ENCODE measurements at places on chromosomes 16 and 17.
A peak's percentile ranks its signal among the peaks of the same experiment; 100 is the strongest.

- no peak for DNase-seq
Measured at GRCh38 chr16:79150632-79151310, 449.8 kb downstream of the MAF start.

GRCh38 chr16:5041600-5042133 lies 7.9 kb upstream of the NAGPA start:
- no peak for DNase-seq

DNA sequence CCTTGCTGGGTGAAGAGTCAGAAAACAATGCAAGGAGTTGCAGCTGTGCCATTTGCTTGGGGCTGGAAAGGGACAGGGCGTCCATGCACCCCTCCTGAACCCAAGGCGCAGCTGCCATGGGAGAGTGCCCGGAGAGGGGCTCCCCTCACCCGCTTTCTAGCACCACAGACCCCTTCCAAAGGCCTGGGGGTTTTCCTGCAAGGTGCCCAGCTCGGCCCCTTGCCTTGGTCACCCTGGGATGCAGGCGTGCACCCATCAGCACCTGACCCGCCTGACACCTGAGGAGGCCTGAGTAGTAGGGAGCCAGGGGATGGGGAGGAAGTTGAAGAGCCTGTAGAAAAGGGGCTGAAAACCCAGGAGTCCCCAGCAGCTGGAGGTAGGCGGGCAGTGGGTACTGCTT lies 30.3 kb downstream of the TMEM186 start:
- DNase-seq = no peak

DNA sequence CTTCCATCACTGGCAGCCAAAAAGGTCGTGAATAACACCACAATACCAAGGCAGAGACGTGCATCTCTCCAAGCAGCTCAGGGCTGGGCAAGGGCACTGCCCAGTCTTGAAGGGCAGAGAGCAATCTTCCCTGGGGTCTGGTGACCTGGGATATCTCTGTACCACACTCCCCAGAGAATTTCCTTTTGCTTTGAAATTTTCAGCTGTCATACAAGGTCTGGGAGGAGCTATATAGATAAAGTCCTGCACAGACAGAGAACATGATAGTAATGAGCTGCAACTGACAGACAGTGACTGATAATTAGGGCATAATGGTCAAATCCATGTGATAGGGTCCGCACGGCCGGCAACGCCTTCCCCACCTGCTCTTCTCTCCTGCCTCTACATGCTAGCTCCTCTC lies 68.2 kb downstream of the DYNLRB2 start:
- DNase-seq = no peak

- DNase-seq = no peak
Measured at GRCh38 chr17:80800481-80801391, 190.9 kb upstream of the CHMP6 start.

- peak; percentile 21 for DNase-seq
Measured at GRCh38 chr17:51734462-51734861, 424.1 kb downstream of the CA10 start.

GRCh38 chr16:82432261-82432660 lies 194.5 kb upstream of the CDH13 start:
- no peak for DNase-seq

DNA sequence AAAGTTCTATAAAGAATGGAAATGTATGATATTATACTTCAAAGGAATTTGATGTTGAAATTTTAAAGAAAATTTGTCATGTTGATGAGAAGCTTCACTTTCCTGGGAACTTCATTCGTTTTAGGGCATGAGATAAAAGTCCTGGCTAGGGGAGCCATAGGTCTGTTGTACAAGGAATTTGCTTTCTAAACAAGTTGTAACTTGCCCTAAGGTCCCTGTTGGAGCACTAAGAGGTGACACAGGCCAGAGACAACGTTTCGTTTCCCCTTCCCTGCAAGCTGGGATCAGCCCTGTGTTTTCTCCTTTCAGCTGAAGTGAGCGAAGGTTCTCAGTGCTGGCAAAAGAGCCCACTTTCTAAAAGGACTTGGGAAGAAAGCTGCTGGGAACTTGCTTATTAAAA lies 16.6 kb downstream of the PLD6 start:
- peak; percentile 60 for DNase-seq

- no peak for DNase-seq
Measured at GRCh38 chr17:32141258-32141657, 1.0 kb upstream of the RHOT1 start.

DNA sequence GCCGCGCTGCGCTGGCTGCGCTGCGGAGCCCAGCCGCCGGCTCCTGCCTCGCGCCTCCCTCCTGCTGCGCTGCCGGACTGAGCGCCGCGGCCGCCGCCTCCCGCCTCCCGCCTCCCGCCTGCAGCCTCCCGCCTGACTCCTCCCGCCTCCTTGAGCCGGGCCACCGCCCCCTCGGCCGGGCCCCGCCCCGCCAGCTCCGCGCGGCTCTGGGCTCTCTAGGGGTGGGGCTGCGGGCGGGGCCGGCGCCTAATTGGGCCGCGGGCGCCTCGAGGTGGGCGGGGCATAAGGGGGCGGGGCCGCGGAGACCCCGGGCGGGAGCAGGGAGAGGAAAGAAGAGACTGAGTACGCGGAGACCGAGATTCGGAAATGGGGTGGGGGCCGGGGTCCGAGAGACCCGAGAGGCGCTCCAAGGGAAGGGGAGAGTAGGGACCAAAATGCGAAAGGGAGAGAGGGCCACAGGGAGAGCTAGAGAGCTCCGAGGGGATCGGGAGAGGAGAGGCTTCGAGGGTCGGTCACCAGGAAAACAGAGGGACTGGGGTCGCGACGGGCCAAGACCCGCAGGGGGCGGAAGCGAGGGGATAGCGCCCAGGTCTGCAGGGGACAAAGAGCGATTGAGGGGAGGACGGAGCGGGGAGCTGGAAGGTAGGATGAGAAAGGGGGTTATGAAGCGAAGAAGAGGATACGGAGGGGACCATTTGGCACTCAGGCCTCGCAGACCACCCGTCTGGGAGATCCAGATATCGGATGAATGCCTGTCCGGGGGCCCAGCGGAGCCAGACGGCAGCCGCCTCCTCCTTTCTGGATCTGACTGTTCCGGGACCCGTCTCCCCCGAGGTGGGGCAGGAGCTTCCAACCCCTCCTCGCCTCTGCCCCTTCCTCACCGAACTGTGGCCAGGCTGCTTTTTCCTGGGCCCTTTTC lies at the start of gene C1QL1:
TSS of gene C1QL1 (minus strand) at position 79 of the 919 bp plus-strand sequence. CDS start 255 bp downstream, outside the sequence.
- peak; percentile 87 for DNase-seq

- no peak for DNase-seq
Measured at GRCh38 chr16:58411736-58412614, 19.7 kb downstream of the GINS3 start.

DNA sequence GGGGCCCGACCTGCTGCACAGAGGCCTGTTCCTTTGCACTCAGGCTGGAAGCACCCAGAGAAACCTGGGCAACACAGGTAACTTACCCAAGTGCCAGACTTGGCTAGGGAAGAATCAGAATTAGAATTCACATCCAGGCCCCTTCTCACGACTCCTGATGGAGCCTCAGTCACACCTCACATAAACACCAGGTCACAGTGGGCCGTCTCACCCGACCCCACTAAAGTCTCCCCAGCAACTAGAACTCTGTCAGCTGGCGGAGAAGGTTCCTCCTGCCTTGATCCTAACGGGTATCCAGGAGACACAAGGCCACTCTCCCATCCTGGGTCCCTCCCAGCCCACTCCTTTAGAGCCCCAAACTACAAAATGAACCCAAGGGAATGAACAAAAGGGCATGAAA lies 6.4 kb downstream of the TK2 start:
- no peak for DNase-seq

- DNase-seq = peak; percentile 97
Measured at GRCh38 chr16:67326472-67327309, at the start of the genes KCTD19 and LRRC36. Gene KCTD19 (minus strand): TSS chr16:67326741. CDS start chr16:67326707, 34 bp downstream. Gene LRRC36 (plus strand): TSS chr16:67326815. CDS start chr16:67326863, 48 bp downstream.

DNA sequence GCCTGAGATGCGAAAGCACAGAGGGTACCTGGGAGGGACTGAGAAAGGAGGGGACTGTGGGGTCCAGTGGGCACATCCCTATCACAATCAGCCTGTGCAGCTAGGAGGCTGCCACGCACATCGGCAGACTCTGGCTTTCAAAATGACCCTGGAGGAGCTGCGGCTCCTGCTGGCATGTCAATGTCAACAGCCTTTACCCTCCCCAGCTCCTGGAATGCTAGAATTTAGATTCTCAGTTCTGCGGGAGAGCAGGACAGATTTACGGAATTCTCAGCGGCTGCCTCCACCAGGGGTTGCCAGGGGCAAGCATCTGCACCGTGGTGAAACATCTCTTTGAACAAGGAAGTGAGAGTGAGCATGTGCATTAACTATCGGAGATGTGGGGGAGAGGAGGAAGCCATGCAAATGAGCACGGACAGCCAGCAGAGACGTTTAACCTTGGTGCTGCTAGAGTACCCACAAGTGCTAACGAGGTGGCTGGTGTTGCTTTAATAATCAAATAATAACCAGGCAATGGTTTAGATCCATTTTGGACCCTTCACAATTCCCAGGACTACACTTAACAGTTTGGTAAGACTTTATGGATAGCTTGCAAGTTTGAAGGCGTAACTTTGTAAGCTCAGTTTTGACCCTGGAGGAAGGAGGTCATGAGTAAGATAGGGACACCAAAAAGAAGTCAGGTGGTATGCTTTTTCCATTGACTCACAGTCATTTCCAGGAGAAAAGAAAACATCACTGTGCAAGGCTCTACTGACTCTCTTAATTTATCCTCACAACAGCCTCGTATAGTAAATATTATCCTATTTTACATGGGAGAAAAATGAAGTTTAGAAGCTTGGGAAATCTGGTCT lies 54.1 kb downstream of the XYLT1 start:
- peak; percentile 77 for DNase-seq

Measured in ELF-1 (cell line).